Inflammatory macrophage treated with lipopolysaccharide for 4 hours (primary cell): ENCODE measurements at places on chromosomes 4 and X.

DNA sequence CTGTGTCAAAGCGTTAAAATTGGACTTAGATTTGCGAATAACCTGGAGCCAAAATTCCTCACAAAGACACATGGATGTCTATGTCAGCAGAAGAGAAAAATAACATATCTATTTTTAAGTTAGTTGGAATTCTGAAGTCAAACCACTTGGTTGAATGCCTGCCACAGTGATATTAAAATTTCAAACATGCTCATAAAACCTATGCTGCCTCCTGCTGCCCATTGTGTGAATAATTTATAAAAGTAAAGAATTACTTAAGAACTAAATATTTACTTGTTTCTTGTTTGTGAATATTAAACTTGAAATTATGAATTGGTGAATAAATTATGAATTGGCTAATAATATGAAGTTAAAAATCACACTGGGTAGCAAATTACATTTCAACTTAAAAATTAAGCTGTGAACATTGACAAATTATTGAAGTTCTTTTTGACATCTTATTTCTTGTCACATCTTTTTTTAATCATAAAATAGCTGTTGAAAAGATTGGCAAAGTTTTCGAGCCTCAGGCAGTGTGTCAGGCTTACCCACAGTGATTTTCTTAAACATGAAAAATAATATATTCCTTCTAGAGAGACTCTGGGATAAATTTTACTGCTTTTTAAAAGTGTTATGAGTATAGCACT lies 35.4 kb downstream of the FABP2 start:
- peak; percentile 71 for DNase-seq

DNA sequence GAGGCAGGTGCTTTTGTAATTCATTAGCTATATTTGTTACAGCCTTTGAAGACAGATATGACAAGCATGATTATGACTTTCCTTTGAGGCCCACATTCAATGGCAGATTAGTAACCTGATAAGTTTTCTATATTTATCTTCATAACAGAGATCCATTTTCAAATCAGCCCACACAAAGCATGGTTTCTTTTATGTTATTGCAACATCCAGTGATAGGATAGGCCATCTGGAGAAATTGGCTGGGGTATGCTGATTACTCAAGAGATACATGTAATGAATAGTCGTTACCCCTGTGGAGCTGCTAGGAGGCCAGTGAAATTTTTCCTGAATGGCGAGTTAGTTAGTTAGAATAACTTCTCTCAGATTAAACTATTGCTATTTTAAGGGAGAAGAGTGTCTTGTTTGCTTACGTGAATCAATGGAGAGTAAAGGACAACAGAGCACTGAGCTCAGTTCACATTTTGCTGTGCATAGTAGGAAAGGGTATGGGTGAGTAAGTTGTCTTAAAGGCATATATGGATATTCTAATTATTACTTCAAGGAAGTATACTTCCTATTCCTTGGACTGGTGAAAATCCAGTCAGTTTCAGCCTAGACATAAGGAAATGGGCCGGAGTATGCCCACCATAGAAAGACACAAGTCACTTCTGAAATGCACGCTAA lies 79.2 kb upstream of the DKK2 start:
- DNase-seq = no peak

GRCh38 chr4:35948171-35948570 lies 296.1 kb downstream of the ARAP2 start:
- DNase-seq = no peak

GRCh38 chr4:102625232-102625930 lies 124.2 kb downstream of the NFKB1 start:
- DNase-seq = peak; percentile 78

- DNase-seq = no peak
Observed at GRCh38 chrX:131725001-131725654, 181.3 kb downstream of the OR13H1 start.

- peak; percentile 40 for DNase-seq
Observed at GRCh38 chrX:120677004-120677652, 47.3 kb upstream of the C1GALT1C1 start.

DNA sequence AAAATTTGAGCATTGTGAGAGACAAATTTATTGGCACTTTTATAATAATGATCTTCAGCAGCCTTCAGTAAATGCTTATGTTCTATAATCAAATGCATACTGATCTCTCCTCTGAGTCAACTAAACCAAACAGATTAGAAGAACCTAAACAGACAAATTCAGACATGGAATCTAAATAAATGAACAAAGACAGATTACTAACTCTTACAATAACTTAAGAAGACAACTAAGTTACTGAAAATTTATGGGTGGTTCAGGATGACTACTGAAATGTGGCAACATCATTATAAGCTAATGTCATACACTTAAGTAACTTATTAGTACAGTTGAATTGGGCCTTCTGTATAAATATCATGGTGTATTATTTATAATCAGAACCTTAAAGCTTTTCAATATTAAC lies 127.3 kb downstream of the NEK1 start:
- DNase-seq = no peak

GRCh38 chrX:77668391-77669237 lies 117.4 kb downstream of the ATRX start:
- DNase-seq = peak; percentile 56

DNA sequence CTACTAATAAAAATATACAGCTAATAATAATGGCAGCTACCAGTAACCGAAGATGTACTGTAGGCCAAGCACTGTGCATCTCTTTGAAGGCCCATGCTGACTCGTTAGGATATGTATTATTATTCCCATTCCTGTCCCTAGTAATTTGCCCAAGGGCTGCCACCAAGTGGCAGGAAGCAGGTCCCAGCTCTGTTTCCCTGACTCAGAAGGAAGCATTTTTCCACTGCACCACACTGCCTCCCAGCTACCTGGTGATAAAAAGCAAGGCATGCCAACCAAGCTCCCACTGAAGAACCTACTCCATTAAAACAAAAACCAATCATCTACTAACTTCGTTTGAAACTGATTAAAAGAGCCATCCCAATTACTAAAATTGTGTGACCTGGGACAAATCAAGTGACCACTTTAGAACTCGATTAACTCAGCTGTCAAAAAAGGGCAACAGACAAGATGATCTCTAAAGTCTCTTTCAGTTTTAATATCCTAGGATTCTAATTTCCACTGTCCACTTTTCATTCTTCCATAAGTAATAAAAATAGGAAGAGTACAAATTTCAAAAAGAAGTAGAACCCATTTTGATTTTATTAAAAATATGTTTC lies 24.3 kb upstream of the PGM2 start:
- DNase-seq = peak; percentile 36

DNA sequence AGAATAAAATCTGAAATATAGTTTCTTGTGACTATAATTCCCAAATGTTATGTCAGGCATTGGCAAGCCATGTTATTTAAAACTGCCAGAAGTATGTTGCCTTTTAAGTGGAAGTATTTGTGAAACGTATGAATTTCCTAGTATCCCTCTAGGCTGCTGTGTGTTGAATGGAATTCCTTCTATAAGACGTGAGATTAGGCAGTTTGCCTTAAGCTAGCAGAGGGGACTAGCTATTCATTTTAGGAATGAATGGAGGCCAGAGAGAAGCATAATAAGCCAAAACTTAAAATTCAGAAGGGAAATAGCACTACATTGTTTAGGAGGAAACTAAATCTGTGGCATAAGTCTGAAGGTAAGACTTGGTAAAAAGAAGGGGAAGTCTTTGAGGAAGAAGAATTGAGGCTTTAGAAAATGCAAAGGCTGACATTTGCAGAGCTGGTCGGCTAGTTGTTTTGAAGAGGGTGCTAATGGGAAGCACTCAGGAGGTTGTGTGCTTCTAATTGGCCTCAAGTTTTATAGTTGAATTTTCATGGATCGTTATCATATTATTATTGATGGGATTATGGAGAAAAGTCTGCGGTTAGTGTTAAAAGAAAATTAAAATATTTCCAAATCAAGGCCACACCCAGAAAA lies 57.1 kb downstream of the TMEM131L start:
- DNase-seq = peak; percentile 27
